WTC11 (cell line): ENCODE measurements at places on chromosomes 3 and 15.

- DNase-seq: no peak
Observed at GRCh38 chr3:95272781-95273180, 1209.9 kb downstream of the NSUN3 start.

DNA sequence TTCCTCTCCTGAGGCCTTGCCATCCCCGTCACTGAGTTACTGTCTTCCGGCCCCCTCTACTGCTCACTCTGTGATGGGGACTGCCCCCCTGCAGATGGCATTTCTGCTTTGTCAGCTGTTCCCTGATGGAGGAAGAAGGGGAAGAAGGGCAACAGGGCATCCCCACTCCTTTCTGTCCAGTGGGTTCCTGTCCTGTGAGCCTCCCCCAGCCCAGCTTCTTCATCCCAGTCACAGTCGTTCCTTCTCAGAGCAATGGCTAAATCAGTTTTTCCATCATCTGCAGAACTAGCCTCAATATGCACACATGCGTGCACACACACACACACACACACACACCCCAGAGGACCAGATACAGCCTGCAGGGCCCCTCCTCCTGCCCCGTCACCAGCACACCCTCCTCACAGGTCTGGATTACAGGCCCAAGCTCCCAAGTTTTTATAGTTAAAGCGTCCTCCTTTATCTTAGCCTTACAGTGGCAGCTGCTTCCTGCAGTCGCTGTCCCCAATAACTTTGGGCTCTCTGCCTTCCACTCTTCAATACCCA is 21.4 kb downstream of the ALDH1L1 start:
- DNase-seq: no peak

GRCh38 chr15:35023804-35024203 is 35.7 kb upstream of the ZNF770 start:
- DNase-seq: no peak

GRCh38 chr15:66489179-66489791 is 8.3 kb downstream of the SNAPC5 start:
- no peak for DNase-seq

DNA sequence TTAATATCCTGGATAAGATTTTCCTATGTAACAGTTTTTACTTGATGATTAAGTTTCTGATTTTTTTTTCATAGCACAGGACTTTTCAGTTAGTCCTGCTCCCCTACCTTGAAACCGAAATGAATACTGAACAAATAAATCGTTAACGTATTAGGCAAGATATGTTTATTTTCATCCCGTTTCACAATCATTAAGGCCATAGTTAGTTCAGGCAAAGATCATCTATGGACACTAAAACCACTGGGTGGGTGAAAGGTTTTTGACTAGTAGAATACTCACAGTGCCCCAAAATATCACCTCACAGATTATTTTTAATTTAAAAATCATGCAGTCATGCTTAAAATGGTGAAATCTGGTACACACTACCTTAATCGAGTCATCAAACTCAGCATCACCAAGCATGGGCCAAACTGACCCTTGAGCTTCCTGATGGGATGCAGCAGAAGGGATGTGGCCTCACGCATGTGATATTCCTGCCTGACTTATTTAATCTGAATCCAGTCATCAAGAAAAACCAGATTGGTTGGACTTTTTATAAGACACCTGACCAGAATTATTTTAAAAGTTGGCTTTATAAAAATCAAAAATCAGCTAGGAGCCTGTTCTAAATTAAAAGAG is 365.0 kb downstream of the LPP start:
- DNase-seq: no peak
